GM19239 (cell line): ENCODE measurements at places on chromosomes 2 and 18.

DNA sequence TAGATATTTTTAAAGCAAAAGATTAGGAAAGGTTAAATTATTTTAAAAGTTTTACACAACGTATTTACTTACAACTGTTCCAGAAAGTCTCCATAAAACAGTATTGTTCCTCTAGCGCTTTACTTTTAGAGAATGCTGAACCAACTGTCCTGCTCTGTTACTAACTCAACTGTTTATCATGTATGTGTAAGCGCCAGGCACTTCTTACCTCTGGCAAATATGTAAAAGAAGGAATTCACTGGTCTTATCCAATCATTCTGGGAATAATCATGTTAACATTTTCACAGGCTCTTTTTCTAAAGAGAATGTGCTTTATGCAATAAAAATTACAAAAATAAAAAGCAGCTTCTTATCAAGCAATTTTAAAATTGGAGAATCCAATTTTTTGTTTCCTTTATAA is 68.0 kb downstream of the COBLL1 start:
- no peak for DNase-seq

- no peak for DNase-seq
Measured at GRCh38 chr2:160275656-160276055, 75.6 kb upstream of the ITGB6 start.

DNA sequence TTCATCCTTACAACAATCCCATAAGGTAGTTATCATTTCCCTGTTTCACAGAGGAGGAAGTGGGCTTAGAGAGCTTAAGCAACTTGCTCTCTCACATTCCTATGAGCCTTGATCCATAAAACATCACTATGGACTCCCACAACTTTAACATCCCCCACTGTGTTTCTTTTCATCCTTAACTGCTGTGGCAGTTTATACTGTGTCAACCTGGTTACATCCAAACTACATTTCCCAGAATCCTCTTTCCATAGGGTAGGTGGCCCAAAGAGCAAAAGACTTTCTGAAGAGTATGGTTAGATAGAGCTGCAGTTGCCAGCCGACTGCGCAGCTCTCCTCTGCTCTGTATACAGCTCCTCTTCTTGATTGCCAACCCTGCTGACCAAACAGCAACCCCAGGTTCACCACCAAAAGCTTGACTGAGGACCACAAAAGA is 22.5 kb downstream of the MAP3K2 start:
- no peak for DNase-seq

DNA sequence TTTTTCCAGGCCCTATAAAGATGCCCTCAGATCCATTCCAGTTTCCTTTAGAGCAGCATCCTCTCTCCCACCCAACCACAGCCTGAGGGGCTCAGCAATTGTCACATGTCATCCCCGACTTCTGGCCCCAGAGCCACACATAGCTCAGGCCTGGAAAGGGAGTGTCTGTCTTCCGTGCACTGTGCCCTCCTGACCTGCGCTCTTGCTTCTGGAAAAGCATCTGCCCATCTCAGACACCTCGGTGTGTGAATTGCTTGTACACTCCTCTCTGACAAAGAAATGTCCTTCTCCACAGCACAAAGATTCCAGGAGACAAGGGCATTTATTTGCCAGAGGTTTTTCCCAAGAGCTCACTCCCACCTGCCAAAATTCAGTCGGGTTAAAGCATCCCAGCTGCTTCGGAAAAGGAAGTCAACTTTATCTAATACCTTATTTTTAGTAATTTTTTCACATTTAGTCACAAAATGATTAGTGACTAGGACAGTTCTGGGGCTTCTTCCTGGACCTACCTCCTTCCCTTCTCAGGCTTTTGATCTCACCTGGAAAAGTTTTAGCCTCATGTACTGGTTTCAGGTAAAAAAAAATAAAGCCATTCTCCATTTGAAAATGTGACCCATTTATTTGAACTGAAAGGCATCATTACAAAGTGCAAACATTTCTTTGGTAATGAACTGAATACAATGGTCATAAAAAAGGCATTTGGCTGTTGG is 112.9 kb downstream of the PXDN start:
- DNase-seq = no peak

- no peak for DNase-seq
Measured at GRCh38 chr2:127590386-127591190, 55.1 kb downstream of the MYO7B start.

DNA sequence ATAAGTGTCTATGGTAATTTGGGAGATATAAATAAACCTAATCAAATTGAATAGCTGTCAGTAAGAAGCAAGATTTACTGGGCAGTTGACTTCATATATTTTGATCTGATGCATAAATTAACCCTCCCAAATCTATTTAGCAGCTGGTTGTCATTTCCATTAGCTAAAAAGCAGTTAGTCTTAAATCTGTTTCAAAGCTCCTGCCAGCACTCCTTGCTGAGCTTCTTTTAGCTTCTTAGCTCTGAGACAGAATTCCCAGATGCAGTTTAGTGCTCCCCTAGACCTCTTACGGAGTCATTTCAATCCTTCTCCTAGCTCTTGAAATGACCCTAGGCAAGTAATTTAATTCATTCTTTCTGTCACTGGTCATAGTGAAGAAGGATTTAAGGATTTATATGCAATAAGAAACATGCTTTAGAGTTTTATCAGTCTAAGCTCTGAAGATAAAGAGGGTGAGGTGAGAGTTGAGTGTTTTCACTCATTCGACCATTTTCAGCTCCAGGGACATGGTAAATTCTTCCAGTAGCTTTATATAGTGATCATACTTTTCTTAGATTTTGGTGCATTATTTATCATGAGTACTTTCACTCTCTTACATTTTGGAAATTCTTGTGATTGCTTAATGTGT is 98.9 kb downstream of the PHLPP1 start:
- no peak for DNase-seq

GRCh38 chr2:128469203-128469602 is 150.5 kb upstream of the HS6ST1 start:
- DNase-seq = no peak

GRCh38 chr2:38723173-38723572 is 28.0 kb downstream of the SRSF7 start:
- no peak for DNase-seq

- no peak for DNase-seq
Measured at GRCh38 chr18:59460072-59460420, 101.0 kb upstream of the LMAN1 start.

DNA sequence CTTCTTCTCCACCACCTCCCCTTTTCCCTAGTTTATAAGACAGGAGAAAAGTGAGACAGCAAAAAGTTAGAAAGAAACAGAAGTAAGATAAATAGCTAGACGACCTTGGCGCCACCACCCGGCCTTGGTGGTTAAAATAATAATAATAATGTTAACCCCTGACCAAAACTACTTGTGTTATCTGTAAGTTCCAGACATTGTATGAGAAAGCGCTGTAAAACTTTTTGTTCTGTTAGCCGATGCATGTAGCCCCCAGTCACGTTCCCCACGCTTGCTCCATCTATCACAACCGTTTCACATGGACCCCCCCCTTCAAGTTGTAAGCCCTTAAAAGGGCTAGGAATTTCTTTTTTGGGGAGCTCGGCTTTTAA is 1.5 kb upstream of the BUB1 start:
- DNase-seq = no peak

DNA sequence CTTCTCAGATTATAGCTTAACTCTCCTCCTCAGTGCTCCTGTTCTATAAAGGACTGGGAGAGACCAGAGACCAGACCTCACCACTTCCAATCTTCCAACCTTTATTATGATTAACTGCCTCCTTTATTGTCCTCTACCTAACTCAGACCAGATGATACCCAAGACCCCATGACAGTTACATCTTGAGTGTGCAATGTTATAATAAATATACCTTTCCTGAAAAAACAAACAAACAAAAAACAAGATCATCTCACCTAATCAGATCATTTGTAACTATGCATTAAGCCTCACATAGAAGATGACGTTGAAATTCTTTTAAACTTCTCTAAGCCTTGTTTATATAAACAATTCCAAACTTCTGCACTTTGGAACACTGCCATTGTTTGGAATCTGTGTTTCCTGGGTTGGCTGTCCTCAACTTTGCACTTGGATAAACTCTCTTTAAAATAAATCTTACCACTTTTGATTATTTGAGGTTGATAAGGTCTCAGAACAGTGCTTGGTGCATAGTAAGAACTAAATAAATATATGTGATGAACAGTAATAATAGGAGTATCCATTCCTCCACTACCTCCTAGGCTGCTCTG is 342.7 kb downstream of the TDRD15 start:
- no peak for DNase-seq

DNA sequence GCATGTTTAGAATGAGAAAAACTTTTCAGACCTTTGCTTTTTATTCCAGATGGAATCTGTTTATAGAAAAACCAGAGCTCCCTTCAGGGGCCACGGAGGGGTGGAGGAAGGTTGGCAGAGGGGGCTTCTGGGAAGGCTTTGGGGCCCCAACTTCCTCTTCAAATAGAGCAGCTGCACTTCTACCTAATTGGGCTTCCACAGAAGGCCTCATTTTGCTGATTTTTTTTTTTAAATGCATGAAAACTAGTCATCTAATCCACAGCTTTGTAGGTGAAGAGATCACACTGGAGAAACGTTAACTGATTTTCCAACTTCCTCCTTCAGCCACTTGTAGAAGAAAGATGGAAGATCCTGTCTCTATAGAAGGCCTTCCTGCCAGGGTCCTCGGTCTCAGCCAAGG is 181.8 kb downstream of the BCL11A start:
- no peak for DNase-seq

GRCh38 chr2:38279201-38279600 is 97.9 kb downstream of the ATL2 start:
- no peak for DNase-seq

DNA sequence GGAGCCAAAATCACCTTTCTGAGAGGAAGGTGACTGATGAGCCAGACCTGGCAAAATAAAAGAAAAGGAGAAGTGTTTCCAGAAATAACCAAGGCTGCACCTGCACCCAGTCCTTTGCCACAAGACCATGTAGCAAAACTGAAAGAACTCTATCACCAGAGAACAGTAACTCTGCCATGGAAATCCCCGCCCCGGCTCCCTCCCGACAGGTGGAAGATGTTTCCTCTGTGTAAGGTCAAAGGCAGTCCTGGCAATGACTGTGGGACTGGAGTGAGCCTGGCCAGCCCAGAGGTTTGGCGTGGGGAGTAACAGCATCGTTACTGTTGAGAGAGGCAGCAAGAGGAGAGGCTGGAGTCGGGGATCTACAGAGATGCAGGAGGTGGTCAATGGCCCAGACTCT is 42.3 kb downstream of the SPRED2 start:
- DNase-seq = peak; percentile 44

DNA sequence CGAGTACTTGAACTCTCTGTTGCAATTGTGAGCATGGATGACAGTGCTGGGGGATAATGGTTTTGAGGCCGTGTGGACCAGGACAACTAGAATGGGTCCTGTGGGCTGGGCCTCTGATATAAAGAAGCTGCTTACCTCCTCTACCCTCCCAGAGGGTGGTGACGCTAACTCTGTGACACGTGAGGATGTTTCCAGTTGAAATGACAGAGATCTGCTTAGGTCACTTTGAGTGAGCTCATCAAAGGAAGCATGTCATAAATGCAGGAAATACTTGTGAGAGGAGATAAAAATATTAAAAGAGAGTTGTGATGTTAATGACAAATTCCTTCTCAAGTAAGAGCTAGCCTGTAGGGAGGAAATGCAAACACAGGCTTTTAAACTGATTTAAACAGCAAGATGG is 16.4 kb downstream of the RMC1 start:
- DNase-seq = no peak

DNA sequence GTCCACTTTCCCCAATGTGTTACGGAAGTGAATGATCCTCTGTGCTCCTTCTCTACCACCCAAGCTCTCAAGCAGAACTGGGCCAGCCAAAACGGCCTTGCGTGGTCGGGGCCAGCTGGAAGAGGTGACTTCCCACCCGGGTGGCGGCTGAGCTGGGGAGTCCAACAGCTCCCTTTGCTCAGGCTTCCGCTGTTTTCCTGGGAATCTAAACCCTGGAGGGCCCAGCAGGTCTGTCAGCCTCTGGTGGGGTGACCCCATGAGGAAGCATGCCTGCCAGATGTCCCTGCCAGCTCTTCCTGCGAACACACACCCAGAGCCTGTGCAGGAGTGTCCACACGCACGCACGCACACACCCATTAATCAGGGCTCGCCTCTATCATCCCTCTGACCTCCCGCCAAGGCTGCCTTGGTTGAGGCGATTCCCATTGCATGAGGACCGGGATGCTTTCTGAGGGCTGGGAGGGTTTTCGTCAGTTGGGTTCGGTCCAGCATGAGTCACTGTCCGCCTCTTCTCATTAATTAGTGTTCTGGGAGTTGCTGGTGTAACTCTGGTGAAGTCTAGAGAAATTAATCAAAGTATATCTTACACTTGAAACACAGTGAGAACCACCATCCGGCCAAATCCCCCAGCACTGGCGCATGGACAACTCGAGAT is 90.6 kb downstream of the TWIST2 start:
- DNase-seq = no peak

GRCh38 chr2:7829241-7829640 is 852.6 kb upstream of the ID2 start:
- no peak for DNase-seq

- peak; percentile 28 for DNase-seq
Measured at GRCh38 chr18:32714571-32715148, 58.2 kb downstream of the KLHL14 start.

DNA sequence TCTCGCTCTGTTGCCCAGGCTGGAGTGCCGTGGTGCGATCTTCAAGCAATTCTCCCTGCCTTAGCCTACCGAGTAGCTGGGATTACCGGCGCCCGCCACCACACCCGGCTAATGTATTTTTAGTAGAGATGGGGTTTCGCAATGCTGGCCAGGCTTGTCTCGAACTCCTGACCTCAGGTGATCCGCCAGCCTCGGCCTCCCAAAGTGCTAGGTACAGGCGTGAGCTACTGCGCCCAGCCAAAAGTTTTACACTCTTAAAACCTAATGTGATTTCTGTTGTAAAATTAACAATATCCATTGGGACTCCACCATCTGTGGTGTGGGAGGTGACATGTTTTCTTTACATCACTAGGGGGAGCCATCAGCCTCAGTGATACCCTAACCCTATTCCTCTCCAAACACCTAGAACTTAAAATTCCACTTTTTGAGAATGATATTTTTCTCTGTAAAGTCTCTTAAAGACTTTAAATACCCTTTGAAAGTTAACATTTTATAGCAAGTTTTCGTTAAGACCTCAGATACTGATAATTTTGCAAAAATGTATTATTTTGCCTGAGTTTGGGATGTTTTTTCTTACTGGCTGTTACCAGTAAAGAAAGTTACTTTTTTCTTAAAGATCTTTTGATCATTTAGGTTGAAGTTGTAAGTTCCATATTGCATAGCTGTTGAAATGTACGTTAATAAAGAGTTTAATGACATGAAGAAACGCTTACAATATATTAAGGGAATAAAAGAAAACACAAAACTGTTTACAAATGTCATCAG is 11.6 kb upstream of the EIF2AK2 start:
- peak; percentile 57 for DNase-seq
